ENCODE measurements at places on chromosomes 1 and 21. TPM values are rescaled to one million over a fixed set of nuclear protein-coding genes. Genes with fewer than 3 reads are reported as not detected.

Gene ABL2
- polyA plus RNA-seq, result 11.2 TPM

Gene SMYD3
- polyA plus RNA-seq, result 25.2 TPM

Gene MEX3A
- 51.7 TPM for polyA plus RNA-seq

Gene TNFSF18
- polyA plus RNA-seq, result 1.2 TPM

Gene PROX1
- polyA plus RNA-seq, result 7.4 TPM

Gene H3-3A
- 1,280 TPM for polyA plus RNA-seq

Gene NGF
- 0.88 TPM for polyA plus RNA-seq

Gene SYT6
- polyA plus RNA-seq, result 9.7 TPM

Gene CYP4A22
- polyA plus RNA-seq, result 0.09 TPM

Gene RXRG
- 12.0 TPM for polyA plus RNA-seq

Gene SMPDL3B
- polyA plus RNA-seq, result 15.8 TPM

Gene OVAAL
- not detected for polyA plus RNA-seq

DNA sequence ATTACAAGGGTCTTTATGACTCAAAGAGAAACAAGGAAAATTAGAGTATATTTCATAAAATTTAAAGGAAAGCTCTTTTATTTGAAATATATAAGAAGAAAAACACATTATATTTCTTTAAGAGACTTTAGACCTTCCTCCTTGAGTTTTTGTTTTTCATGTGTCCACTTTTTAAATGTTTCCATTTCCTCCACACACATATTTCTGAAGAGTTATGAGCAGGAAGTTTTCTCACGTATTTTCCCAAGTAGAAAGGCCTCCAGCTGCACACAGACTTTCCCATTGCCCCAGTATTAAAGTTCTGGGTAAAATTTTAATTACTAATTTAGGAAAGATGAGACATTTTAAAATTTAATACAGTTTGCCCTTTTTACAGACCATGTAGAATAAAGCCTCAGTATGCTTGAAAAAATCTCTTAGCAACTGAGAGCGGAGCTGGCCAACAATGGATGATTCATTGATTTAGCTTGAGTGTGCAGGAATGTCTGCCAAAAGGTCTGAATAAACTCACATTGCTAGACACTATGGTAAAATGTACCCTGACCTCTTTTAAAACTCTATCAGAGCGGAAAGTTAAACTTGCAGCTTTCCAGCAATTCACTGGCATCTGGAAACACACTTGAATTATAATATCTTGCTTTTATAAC is 57.9 kb downstream of the DDAH1 start:
- DNase-seq, result peak; percentile 85

DNA sequence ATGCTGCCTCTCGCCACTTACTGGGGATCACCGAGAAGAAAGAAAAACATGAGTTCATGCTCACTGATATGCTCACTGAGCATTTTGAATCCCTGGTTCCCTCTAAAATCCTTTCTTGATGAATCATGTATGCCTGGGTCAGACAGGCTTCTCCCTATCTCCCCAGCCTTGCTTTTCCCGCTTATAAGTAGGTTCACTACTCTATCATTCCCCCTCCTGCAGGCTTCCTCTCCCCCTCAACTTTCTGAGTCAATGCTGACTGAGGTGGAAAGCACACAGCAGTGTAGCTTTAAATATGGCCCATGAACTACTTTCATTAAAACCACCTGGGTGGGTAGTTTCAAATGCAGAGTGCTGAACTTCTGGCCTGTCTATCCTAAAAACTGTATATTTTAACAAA is 41.7 kb downstream of the FMO4 start:
- DNase-seq, result no peak

- no peak for DNase-seq
These were observed 655.0 kb upstream of the CAMK1G start for GRCh38 chr1:208928349-208929010.

GRCh38 chr1:47558601-47559593 is 121.1 kb downstream of the FOXD2 start:
- no peak for DNase-seq

GRCh38 chr1:183212870-183213269 is 26.8 kb downstream of the LAMC2 start:
- DNase-seq, result no peak

- DNase-seq, result no peak
These were observed 877.7 kb upstream of the PRMT6 start for GRCh38 chr1:106178791-106179190.

GRCh38 chr1:72915581-72915980 is 633.2 kb upstream of the NEGR1 start:
- DNase-seq, result no peak

GRCh38 chr1:202168861-202169260 is 8.5 kb upstream of the PTPN7 start:
- no peak for DNase-seq

DNA sequence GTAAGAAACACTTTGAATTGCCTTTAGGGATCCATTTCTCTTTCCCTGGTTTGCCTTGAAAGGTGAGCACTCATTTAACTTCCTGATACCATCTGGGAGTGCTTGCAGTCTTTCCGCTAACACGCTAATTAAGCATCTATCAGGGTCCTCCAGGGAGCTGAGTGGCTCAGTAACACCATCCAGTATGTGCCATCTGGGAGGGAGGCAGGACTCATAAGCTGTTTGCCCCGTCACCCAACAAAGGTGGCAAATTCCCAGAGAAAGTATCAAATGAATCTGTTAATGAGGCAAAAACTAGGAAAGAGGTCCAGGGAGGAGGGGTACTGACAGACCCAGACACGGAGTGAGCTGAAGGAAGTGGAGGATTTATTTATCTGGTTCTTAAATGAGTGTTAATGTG is 430.9 kb downstream of the HLX start:
- no peak for DNase-seq

- no peak for DNase-seq
These were observed 104.0 kb downstream of the PDE4B start for GRCh38 chr1:65896721-65897120.

DNA sequence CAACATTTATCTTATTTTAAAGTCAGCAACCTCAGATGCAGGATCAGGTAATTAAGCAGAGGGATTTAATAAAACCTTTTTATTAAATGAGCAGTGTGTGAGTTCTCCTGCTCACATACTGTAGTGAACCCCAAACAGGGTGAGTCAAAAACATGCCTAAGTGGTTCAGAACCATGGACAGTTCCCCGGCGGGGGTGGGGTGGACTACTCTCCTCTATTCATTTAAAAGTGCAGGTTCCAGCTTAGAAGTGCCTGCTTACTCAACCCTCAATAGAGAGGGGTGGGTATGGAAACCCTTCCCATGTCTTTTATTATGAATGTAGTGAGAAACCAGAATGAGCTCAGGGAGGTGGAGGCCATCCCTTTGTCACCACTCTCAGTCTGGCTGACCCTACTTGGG is 397.9 kb downstream of the HHAT start:
- DNase-seq, result peak; percentile 6

GRCh38 chr1:95021805-95022643 is 50.7 kb downstream of the ALG14 start:
- peak; percentile 68 for DNase-seq

DNA sequence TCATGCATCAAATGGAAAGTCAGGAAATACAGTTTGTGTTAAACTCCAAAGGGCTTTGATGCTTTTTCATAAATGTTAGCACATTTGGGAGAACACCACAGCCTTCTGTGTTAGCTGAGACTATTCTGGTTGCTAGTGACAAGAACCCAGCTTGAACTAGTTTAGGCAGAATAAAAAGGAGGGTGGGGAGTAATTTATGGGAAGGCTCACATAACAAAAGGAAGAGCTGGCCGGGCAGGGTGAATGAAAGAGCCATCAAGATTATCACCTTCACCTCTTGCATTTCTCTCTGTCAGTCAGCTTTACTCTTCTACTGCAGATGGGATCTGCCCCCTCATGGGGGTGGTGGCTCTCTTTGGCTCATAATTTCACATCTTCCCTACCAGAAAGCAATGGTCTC is 75.4 kb upstream of the VTCN1 start:
- DNase-seq, result no peak

DNA sequence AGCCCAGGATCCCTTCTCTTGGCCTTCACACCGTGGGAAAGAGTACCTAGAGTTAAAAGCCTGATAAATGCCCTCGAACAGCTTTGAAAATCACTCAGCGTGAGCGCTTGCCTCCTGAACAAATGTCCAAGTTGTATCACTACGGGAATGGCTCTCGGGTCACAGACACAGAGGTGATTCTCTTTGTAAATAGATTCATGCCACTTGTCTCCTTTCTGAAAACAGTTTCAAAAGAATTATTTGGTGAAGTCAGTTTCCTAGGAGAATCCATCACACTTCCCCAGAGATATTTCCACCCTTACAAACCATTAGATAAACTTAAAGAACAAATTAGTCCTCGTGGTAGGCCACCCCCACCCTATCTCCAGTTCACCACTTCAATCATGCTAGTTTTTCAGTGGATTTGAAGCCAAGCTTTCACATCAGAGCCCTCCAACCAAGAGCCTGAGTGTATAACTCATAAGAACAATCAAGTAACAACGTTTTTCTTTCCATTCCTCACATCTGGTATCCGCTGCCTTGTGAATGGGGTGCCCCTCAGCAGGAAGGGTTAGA is 132.9 kb downstream of the SLC30A10 start:
- no peak for DNase-seq

DNA sequence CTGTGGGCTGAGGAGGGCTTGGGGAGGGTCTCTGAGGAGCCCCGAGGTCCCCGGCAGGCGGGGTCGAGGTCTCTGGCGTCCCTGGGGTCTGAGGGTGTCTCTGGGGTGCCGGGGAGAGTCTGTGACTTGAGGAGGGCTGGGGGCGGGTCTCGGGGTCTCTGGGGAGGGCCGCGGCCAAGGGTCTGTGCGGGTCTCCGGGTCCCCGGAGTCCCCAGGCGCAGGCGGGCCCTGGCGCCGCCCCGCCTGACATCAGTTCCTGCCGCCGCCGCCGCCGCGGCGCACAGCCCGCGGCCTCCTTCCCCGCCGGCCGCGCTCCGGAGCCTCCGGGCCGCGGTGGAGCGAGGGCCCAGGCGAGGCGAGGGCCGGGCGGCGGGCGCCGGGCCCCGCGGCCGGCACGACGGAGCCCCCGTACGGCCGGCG is at the start of gene PLEKHM2:
Gene PLEKHM2, plus strand, starts transcription at position 279 of the 420 bp plus-strand sequence. CDS start 239 bp downstream, outside the sequence.
- no peak for DNase-seq

GRCh38 chr1:7262611-7263010 is 477.4 kb downstream of the CAMTA1 start:
- no peak for DNase-seq

GRCh38 chr1:113429461-113430153 is 39.3 kb downstream of the MAGI3 start:
- no peak for DNase-seq

DNA sequence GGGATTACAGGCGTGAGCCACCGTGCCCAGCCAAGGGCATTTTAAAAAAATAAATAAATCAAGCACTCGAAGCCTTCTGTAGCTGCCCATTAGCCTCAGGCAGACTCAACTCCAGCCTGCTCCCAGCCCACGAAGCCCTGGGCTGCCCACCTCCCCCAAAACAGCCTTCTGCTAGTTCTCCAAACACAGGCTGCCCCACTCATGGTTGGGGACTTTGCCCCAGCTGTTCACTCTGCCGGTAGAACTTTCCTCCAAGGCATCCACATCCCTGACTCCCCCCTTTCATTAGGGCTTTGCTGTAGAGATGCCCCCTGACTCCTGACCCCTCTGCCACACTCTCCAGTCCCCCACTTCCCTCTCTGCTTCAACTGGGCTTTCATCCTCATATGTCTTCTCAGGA is 29.7 kb upstream of the LAPTM5 start:
- no peak for DNase-seq

DNA sequence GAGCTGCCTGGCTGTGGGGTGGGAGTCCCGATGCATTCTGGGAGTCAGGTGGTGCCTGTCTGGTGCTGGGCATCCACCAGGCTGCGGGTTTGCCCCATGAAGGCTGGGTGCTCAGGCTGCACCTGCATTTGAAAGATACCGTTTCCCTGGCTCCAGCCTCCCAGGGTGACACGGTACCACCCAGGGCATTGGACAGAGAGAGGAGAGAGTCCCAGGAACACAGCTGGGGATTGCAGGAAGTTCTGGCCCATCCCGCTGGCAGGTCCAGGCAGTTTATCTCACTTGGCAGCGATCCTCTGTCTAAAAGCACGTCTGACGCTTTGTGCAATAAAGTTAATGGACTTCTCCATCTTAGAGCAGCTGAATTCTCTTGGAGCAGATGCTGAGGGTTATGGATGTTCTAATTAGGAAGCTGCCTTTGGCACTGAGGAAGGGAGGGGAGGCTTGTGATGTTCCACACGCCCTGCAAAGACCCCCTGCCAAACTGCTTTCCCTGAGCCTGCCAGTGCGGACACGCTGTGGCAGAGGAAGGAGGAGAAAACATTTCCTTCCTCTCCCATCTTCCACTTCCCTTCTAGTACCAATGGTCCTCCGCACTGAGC is 246.9 kb downstream of the GRIK3 start:
- DNase-seq, result no peak

- no peak for DNase-seq
These were observed 19.1 kb downstream of the RPAP2 start for GRCh38 chr1:92317836-92318493.

DNA sequence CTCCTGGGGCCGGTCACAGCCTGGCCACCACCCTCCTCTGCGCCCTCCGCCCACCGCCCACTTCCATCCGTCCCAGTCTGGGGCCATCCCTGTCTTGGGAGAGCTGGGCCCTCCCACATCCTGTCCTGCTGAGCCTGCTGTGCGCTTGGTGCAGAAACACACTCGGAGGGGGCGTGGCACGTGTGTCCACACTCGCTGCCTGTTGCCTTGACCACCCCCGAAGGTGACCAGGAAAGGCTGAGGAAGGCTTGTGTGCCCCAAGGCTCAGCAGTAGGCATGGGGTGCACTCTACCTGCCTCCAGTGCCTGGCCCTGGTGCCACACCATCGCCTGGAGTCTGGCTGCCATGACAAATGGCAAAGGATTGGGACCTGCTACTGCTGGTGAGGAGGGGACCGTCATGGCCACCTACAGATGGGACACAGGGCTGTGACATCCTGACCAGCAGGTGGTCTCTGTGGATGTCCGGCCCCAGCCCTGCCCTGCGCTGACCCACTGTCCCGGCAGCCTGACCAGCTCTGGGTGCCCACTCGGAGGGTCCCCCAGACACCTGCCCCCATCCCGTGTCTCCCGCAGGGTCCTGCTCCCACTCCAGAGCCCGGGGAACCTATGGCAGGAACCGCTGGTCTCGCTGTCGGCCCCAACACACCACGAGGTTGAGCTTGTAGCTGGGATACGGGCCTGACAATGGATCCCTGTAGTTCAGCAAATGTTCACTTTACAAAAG is 23.2 kb upstream of the PTTG1IP start:
- DNase-seq, result no peak

DNA sequence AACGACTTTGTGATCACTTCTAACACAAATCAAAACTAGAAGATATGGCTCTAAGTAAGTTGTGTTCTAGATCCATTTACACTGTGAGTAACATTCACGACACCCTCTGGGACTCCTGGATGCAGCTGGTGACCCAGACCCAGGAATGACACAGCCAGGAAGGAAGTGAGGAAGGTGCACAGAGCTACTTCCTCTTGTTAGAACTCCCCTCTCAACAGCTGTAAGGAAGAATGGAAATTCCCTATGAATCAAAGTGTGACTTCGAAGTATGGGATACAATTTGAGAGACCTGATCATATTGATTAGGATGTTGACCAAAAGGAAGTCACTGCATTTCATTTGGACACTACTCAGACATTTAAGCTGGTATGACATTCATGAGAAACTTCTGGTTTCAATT is 185.3 kb downstream of the NRIP1 start:
- DNase-seq, result no peak

All from right lung (tissue), 10 donors.